Fibroblast of skin of right biceps (primary cell): ENCODE measurements at places on chromosomes 5 and 9.

- peak; percentile 23 for DNase-seq
Observed at GRCh38 chr9:126705767-126706697, 92.3 kb downstream of the LMX1B start.

- DNase-seq, result no peak
Observed at GRCh38 chr5:125293726-125294125, 547.3 kb upstream of the ZNF608 start.

DNA sequence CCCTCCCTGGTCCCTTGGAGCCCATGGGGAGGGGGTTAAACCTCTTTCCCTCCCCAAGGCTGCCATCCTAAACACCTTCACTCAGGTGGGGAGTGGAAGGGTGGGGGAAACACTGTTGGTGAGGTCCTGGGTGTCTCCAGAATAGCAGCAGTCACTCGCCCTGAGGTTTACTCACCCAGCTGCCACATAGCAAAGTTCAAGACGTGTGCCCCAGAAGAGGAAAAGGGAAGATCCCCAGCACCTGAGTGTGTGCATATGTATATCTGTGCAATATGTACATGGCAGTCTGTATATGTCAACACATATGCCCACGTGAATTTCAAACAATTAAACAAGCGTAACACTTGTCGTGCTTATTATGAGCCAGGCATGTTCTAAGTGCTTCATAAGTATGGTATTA is 31.3 kb upstream of the SMU1 start:
- no peak for DNase-seq

- DNase-seq, result no peak
Observed at GRCh38 chr9:29796291-29796952, 2223.1 kb upstream of the C9orf72 start.

- no peak for DNase-seq
Observed at GRCh38 chr9:91384954-91385353, 23.2 kb upstream of the AUH start.

GRCh38 chr9:133967024-133967741 is 24.9 kb downstream of the VAV2 start:
- DNase-seq, result peak; percentile 48

DNA sequence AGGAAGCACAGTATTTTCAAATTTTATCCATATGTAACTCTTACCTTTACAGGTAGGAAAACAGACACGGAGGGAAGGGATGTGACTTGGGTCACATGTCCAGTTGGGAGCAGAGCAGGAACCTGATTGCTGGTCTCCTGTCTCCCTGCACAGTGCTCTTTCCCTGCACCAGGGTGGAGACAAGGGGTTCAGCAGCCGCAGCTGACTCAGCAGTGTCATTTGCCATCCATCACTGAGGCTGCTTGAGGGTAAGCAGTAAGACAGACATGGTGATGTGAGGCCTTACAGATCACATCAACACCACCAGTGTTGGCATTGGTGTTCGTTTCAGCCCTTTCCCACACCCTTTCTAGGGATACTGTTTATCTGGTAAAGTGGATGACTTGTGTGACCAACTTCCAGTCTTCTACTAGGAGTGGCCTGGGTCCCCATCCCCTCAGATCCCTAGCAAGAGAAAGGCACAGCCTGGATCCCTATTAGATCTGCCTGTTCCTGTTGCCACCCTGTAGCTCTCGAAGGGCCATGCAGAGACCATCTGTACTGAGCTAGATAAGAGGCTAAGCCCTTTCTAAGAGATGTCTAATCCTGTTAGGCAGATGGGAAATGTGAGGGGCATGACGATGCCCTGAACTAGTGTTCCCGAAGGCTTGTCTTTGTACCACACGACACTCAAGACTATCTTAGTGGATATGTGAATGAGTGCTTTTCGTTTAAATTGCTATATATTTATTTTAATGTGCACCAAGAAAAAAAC is 29.1 kb downstream of the FRMPD1 start:
- DNase-seq, result no peak

DNA sequence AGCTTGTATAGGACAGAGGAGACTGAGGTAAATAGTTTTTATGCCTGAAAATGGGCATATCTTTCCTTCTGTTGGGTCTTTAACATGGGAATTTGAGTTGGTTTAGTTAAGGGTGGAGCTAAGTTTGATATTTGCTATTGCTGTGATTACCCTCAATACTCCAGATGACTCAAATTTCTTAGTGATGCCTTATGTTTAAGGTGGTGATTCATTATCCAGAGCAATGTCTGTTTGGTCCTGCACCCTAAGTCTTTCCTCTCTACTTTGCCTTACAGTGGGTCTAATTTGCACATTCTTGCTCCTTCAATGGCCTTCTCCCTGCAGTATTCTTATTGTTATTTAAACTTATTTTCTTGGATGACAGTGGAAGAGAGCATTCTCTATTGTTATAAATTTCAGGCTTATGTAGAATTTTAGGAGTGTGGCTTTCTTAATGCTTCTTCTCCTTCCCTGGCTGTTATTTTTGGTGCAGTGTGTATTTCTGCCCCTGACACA is 312.9 kb upstream of the RPS23 start:
- peak; percentile 3 for DNase-seq

DNA sequence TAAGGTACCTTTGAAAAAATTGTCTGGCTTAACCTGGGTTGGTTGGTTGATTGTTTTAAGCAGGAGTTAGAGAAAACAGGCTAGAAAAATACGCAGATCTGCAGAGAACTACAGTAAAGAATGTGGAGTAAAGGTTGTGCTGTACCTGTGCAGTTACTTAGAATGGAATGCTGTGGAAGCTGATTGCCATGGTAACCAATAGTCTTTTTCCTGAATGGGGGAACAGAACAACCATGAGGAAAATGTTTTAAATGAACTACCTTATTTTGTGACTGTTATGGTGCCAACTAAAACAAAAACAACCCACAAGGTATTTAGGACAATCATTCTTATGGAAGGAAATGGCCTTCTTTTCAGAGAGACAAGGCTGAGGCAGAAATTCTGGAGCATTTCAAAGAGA is 4.8 kb upstream of the HOMER1 start:
- no peak for DNase-seq

DNA sequence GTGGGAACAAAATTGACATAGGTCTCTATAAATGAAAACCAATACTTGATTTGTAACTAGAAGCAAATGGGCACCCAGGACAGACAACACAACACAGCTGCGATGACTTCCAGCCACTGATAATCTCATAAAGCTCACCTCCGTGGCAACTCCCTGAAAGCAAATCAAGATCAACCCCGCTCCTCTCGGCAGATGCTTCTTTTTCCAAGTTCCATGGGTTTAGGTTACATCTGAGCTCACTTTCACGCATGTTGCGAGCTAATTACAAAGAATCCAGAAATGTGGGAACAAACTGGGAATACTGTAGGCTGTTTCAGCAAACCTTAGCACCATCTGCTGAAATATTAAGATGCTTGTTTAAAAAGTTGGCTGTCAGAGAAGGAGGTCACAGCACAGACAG is 153.9 kb downstream of the ELAVL2 start:
- no peak for DNase-seq

- no peak for DNase-seq
Observed at GRCh38 chr9:7212101-7212500, 454.3 kb downstream of the KDM4C start.

- no peak for DNase-seq
Observed at GRCh38 chr9:21527579-21527978, 45.5 kb upstream of the IFNE start.

DNA sequence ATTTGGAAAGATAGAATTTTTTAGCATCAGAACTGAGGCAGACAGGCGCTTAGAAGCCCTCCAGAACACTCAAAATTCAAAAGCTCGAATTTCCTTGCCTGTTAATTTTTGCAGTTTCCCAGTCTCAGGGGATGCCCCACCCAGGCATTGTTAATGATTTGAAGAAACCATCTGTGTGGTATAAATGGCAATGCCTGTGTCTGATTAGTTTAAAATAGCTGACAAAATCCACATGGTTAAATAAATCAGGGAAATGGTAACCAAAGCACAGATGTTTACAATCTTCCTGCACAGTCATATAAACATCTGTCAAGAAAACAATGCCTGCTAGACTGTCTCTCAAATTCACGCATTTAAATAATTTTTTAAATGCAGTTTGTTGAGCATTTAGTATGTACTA is 185.2 kb upstream of the RGMB start:
- peak; percentile 12 for DNase-seq

GRCh38 chr5:137306903-137307302 is 192.2 kb downstream of the SPOCK1 start:
- DNase-seq, result no peak

- no peak for DNase-seq
Observed at GRCh38 chr5:42878041-42878440, 66.3 kb upstream of the SELENOP start.

DNA sequence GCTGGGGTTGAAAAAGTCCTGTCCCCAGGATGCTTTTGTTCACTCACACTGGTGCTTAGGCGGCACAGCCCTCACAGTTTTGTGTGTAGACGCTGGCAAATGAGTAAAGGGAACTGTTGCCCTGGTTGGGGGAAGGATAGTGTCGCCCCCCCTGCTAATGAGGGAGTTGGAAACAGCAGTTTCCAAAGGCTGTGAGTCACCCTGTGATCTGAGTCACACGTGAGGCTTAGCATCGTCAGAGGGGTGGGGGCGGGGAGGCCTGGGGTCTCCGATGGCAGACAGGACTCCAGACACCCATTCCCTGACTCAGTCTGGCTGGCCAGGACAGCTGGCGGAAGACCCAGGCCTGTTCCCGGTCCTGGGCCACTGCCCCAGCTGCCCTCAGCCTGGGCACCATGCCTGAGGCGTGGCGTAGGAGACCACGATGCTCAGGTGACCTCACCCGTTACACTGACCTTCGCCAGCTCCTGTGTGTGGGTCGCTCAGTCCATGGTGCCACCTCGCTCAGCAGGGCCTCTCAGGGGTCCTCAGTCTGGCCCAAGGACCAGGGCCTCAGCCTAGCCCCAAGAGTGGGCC is 2.9 kb downstream of the DNAJB5 start:
- DNase-seq, result peak; percentile 96

DNA sequence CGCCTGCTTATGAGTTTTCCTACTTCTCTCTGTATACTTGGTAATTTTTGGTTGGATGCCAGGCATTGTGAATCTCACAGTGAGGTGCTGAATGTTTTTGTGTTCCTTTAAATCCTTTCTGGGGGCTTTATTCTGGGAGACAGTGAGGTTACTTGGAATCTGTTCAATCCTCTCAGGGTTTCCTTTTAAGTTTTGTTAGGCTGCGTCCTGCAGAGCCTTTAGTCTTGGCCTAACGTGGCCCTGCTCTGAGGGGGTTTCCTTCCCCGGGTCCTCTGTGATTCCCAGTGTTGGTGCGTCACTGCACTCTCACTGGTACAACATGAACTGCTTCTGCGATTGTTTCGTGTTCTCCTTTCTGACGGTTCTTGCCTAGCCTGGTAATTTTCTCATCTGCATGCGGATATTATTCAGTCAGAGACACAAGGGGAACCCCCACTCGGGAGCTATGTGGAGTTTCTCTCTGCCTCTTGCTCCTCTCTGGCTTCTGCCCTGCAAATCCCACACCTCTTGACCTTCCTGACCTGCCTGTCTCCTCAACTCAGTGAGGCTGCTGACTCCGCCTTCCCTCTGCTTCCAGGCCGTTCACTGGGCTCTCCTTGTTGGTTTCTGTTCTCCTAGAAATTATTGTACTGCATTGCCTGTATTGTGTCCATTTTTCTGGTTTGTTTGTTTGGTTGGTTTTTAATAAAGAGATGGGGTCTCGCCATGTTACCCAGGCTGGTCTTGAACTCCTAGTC is 128.1 kb downstream of the DAB2IP start:
- no peak for DNase-seq
